ENCODE measurements at places on chromosomes 2 and 18. TPM values are rescaled to one million over a fixed set of nuclear protein-coding genes. Genes with fewer than 3 reads are reported as not detected.

DNA sequence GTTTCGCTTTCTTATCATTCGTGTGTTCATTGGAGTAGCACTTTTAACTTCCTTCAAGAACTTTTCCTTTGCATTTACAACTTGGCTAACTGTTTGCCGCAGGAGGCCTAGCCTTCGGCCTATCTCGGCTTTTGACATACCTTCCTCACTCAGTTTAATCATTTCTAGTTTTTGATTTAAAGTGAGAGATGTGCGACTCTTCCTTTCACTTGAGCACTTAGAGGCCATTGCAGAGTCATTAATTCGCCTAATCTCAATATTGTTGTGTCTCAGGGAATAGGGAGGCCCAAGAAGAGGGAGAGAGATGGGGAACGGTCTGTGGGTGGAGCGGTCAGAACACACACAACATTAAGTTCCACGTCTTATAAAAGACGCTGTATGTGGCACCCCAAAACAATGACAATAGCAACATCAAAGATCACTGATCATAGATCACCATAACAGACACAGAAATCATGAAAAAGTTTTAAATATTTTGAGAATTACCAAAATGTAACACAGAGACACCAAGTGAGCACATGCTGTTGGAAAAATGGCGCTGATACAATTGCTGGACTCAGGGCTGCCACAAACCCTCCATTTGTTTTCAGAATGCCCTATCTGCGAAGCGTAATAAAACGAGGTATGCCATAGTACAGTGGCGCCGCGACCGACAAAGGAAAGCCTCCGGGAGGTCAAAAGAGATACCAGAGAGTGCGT lies 553 bp downstream of the TIGD1 start:
- DNase-seq: no peak

DNA sequence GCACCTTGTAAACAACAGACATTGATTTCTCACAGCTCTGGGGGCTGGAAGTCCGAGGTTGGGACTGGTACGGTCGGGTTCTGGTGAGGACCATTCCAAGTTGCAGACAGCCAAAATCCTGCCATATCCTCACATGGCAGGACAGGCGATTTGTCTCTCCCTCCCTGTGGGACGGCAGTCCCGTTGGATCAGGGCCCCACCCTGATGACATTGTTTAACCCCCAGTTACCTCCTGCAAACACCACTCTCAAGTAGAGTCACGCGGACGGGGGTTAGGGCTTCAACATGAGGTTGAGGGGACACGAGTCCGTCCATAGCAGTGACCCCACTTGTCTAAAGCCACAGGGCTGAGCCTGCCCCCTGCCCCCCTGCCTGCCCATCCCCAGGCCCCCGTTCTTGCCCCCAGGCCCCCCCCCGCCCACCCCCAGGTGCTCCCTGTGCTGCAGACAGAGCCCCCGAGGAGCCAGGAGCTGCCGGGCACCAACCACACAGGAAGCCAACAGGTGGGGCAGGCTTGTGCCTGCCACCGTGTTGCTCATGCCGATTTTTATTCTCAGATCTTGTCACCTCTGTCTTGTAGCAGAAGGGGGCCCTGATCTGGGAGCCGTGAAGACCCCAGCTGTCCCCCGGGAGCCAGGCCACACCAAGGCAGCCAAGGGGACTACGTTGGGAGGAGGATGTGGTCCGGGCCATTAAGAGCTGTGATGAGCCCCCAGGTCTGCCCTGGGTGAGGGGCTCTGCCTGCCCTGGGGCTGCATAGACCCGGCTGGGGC lies 82.2 kb downstream of the NFATC1 start:
- DNase-seq: peak; percentile 20

DNA sequence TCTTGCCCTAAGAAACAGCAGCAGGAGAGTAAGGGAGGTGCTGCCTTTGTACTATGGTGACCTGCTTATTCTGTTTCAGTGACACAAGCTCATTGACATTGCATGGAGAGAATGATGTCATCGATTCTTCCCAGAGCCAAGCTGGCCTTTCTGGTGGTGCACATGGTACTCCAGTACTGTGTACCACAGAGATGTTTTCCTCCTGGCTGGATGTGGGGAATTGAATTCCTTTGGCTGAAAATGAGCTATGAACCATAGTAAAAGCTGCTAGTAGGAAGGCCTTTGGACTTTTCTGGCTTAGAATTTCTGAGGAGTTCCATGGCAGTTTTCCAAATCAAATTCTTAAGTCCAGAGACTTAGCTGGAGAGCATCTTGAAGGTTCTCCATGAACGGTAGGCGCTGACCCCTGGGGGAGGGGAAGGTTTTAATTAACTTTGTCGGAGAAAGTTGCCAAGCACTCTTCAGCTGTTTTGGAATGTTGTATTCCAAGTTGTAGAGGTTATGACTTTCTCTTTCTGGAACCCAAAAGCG lies 17.1 kb upstream of the B3GNT2 start:
- no peak for DNase-seq

GRCh38 chr18:68072744-68073143 lies 556.2 kb upstream of the DSEL start:
- DNase-seq: no peak

DNA sequence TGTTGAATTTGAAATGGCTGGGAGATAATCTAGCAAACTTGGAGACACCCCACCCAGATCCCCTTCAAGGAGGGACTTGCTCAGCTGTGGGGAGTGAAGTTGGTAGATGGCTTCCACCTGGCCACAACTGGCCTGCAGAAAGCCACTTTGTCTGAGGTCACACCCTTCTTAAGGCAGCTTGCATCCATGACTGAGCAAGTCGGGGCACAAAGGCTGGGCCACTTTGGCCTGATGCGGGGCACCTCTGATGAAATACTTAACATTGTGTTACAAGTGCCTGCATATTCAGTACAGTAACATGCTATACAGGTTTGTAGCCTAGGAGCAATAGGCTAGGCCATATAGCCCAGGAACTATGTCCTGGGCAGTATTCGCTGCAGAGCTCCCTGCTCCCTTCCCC lies 13.4 kb upstream of the RPL37A start:
- no peak for DNase-seq

GRCh38 chr2:210477496-210477895 lies 937 bp upstream of the LANCL1 start:
- peak; percentile 38 for DNase-seq

GRCh38 chr2:46333912-46334311 lies 36.7 kb downstream of the EPAS1 start:
- DNase-seq: no peak

Gene NGEF
- not detected for total RNA-seq

Gene HAAO
- total RNA-seq: 1.6 TPM
